Umbilical cord (tissue), 2 donors: ENCODE measurements at places on chromosomes 1 and 21.

DNA sequence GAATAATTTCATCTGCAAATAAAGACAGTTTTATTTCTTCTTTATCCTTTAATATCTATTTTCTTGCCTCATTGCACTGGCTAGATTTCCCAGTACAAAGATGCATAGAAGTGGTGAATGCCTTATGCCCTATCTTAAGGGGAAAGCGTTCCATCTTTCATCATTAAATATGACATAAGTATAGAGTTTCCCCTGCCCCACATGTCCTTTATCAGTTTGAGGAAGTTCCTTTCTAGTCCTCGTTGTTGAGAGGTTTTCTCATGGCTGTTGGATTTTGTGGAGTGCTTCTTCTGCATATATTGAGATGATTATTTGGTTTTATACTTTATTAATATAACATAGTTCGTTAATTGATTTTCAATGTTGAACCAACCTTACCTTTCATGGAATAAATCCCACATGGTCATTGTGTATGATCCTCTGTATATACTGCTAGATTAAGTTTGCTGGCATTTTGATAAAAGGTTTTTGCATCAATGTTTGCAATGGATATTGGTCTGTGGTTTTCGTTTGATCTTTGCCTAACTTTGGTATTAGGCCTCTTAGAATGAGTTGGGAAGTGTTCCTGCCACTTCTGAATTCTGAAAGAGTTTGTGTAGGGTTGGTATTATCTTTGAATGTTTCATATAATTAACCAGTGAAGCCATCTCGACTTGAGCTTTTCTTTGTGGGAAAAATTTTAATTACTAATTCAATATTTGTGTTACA, 15.6 kb downstream of the PRKACB start:
- DNase-seq, result no peak

DNA sequence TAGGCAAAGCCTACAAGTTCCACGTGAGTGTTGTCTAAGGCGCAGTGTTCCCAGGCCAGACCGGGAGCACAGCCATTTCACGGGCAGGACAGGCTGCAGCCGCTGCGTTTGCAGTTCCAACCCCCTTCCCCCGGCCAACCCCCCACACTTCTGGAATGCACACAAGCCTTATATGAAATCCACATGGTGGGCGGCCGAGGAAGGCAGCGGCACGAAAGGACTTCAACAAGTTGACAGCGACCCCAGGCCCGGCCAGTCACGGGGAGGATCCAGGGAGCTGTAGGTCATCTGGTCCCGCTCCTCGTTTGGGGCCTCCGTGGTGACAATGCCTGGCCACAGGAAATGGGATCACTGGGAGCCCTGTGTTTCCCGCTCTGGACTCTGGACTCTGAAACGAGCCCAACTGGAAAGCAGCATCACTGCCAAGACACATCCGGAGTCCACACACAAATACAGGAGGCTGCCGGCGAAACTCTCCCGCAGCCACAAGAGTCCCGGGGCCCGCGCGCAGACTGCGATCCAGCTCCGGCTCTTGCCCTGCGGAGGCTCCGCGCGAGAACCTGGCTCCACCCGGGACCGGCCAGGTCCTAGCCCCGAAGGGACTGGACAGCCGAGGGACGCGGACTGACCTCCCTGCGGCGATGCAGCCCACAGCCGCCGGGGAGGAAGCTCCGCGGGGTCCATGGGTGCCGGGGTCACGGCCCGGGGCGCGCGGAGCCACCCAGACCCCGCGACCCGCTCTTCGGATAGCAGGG, 794 bp downstream of the NID1 start:
- peak; percentile 85 for DNase-seq

DNA sequence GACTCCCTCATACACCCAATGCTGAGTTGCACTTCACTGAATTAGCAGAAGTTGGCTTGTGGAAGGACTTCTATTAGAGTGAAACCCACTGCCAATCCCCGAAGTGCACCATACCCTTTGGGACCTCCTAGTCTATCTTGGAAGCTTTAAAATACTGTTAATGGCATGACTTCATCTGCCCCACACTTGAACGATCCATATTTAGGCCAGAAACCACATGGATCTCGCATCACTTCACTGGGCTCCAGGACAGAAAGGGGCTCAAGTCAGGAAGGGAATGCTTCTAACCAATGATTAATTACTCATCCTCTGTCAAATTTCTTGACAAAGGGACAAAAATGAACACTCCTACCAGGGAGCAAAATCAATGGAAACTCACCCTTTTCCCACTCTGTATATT, 69.1 kb downstream of the BCAR3 start:
- DNase-seq, result no peak

GRCh38 chr1:3743826-3744225, 8.4 kb upstream of the CCDC27 start:
- no peak for DNase-seq

GRCh38 chr1:226305184-226305583, 3.8 kb downstream of the LIN9 start:
- no peak for DNase-seq

- no peak for DNase-seq
Observed at GRCh38 chr1:996851-997712, 2.8 kb downstream of the HES4 start.

- DNase-seq, result peak; percentile 93
Observed at GRCh38 chr1:219938706-219939105, 10.3 kb upstream of the SLC30A10 start.

DNA sequence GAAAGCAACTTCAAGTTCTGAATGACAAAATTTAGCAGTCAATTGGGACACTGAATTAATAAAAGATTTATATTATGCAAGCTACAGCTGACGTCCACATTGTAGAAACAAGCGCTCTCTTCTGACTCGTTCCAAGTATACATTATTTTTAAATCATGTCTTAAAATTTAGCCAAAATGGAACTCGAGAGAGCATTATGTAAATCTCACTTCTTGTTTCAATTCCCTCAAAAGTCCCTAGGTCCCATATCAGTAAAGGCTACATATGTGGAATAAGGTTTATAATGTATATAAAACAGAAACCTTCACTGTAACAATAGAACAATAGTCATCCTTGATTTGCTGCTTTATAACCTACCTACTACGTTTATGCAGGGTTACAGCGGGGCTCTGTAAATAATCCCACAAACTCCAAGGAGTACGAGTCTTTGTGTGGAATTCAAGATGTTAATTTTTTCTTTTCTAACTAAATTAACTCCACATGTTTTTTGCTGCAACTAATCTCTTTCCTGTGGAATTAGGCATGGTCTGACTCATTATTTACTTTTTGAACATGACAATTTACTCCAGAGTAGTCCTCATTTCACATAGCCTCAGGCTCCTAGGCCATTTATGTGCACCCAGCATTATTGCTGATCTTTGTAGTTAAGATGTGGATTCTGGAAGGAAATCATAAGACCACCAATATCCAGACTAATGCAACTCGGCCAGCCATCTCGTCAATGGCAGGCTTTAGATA, 785.1 kb downstream of the LTN1 start:
- peak; percentile 69 for DNase-seq

DNA sequence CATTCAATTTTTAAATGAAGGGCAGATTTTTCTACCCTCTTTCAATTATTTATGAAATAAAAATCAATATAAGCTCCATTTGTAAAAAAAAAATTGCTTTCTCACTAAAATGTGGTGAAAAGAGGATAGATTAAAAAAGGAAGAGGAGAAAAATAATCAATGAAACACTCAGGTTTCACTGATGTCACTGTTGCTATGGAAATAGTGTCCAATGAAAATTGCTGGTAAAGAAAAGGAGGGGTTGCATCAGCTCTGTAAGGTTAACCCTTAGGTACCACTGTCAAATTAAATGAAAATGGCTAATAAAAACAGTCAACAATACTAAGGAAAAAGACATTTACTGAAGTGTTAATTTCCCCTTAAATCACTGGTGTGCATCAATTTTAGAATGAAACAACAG, 91.6 kb upstream of the TTC39A start:
- DNase-seq, result peak; percentile 84

DNA sequence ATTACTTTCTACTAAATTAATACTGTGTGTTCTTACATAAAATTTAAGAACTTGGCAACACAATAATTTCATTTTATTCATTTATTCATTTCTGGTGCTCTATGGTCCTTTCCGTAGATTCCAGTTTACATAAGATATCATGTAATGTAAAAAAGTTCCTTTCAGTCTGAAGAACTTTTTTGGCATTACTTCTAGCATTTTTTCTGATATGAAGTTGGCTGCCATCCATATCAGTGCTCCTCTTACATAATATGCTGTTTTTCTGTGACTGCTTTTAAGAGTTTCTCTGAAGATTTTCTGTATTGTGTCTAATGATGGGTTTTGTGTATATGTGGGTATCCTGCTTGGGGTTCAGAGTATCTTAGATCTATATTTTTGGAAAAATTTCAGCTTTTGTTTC, 34.8 kb downstream of the LIN9 start:
- peak; percentile 58 for DNase-seq

DNA sequence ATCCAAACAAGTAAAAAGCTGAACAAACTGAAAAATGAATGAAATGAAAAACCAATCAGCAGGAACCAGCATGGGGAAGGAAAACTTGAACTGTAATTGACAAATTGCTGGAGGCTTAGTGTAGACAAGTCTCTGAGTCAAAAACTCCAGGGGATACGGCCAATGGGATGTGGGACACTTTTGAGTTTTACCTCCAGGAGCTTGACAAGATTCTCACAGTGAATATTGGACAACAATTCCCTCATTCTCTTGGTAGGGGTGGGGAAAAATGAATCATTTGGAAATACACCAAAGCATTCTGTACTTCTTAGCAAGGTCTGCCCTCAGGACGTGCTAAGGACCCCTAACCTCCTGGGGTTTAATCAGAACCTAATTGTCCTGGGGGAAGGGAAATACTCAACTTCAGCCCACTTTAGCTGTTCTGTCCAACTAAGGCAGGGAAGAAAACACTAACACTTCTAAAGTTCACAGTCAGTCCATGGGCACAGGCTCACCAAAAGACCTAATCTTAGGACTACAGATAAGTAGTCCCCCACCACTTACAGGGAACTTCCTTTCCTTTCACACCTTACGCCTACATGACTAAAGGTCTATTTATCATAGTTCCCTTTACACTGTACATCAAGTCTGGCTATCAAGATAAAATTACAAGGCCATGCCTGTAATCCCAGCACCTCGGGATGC, 60.7 kb upstream of the CDC42BPA start:
- no peak for DNase-seq

DNA sequence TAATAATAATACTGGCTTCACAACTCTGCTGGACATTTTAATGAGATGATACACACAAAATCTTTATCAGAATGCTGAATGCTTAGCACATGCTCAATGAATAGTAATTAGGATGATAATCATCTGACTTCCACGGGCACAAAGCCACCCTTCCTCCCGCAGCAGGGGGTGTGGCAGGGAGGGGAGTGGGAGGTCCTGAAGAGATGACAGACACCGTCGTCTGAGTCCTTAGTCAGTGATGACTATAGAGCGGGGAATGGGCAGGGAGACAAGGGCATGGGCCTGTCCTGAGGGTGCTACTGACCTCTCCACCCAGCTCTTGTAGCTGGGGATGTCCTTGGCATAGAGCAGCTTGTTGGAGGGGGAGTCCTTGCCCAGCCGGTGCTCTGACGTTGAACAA, 117.6 kb upstream of the CD34 start:
- DNase-seq, result no peak

GRCh38 chr1:218339267-218339831, 5.8 kb upstream of the TGFB2 start:
- DNase-seq, result peak; percentile 61

DNA sequence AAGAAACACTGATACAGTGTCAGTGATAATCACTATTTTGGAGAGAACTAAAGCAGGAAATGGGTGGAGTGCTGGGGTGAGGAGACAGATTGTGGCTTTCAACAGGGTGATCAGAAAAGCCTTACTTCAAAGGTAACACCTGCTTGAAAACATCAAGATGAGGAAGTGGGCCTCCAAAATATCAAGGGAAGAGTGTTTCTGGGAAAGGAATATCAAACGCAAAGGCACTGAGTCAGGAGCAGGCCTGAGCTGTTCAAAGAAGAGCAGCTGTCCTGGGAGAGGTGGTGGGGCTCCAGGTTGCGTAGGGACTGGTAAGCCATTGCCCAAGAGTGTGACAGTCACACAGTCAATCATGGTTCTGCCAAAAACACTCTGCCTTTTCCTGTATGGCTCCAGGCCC, 47.1 kb upstream of the ATP1A1 start:
- no peak for DNase-seq

GRCh38 chr1:1438531-1439381, 3.3 kb downstream of the VWA1 start:
- DNase-seq, result no peak

DNA sequence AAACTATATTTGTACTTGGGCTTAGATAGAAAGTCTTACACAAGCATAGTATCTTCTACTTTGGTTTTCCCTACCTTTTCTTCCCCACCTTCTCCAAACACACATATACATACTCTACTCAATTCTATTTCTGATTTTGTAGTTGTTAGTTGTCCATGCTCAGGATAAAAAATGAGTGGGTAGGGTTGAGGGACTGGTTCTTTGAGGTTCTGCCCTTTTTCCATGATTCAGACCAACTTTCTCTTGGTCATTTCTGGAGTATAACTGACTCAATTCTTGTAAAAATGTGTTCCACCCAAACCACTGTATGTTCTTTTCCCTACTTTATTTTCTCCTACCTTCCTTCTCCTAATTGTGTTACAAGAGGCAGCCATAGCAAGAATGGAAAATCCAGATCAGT, 3.3 kb downstream of the CFAP126 start:
- DNase-seq, result no peak

- no peak for DNase-seq
Observed at GRCh38 chr1:167499106-167499505, 19.2 kb downstream of the CD247 start.

GRCh38 chr1:154867841-154868605, 2.1 kb downstream of the KCNN3 start:
- DNase-seq, result no peak

DNA sequence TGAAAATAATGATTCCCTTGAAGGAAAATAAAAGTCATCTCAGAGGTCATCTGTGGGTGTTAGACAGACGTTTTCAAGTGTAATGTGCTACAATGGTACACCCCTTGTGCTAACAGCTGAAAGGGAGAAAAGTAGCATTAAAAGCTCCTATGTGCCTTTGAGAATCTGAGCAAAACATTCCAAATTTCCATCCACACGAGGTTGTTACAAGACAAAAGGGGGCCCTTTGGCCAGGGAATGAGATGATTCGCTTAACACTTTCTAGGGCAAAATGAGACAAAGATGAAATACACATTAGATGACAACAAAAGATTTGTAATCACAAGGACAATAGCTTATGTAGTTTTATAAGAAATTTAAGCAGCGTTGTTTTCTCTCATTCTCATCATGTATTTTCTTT, 303.6 kb downstream of the LMX1A start:
- no peak for DNase-seq
